NCI-H1930 (cell line): ENCODE measurements at places on chromosomes 3 and 15.

DNA sequence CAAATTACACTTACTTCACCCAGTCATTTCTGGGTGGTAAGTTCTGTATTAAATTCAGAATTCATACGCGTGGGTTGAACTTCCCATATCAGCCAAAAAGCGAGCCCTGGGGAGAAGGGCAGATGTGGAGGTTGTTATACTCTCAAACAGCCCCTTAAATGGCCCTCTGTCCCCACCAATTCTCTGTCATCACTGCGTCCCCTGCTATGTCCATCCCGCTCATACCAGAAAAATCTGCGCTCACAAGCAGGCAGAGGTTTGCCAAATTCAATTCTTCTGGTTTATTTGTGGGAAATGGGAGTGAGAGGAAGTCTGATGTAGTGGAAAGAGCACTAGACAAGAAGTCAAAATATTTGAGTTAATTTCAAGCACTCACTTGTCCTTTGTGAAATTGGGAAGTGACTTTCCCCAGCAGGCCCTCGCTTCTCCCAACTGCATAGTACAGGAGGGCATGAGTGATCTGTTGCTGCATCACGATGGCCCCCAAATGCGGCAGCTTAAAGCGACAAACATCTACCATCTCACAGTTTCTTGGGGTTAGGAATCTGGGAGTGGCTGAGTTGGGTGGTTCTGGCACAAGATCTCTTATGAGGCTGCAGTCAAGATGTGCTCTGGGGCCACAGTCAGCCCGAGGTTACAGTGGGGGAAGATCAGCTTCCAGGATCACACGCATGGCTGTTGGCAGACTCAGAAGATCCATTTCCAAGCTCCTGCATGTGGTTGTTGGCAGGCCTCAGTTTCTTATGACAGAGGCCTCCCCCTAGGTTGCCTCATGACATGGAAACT lies 67.7 kb downstream of the CPN2 start:
- DNase-seq: no peak

- DNase-seq: no peak
Observed at GRCh38 chr3:197197334-197197733, 101.1 kb downstream of the DLG1 start.

DNA sequence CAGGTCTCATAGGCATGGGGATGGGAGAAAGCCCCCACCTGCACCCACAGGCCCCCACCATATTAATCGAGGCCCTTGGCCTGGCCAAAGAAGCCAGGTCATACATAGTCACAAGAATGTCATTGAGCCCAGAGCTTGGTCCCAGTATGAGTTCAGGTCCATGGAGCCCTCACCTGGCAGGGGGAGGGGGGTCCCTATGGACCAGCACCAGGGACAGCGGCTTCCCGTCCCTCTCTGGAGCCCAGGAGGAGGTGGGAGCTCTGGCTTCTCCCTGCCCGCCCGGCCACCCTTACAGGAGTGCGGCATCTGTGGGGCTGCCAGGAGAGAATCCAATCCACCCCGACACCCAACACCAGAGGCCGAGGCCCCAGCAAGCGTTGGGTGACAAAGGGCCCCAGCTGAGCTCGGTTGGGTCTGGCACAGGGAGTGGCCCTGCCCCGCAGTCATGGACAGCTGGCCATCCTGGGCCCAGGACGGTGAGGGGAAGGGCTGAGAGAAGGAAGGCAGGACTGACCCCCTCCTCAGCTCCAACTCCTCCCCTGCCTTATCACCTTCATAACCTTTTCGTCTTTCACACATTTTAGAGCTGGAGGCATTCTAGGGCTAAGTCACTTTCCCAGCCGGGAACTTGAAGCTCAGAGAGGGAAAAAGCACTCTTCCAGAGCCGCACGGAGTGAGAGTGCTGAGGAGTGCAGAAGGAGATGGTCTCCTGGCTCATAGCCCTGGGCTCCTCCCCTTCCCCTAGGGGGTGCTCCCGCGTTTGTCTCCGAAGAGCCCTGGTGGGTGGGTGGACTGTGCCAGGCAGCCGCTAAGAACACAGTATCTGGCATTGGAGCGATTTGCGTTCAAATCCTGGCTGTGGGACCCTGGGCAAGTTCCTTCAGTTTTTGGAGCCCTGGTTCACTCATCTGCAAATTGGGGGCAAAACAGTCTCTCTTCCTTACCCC lies 54.6 kb downstream of the ATP2B2 start:
- no peak for DNase-seq

DNA sequence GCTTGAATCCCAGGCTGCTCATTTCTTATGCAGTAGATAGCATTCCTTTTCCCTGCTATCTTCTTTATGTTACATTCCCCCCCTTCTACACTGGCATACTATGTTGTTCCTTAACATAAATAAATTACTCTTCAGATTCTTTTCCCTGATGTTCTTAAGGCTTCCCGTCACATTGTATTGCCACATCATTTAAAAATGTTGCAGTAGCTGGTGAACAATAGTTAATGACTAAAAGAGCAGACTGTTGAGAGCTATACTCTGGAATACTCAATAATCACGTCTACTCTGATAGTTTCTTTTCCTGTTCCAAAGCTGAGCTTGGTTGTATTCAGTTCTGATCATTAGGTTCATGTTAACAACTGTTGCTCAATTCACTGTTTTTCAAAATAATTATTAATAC lies 219.9 kb downstream of the CHST2 start:
- no peak for DNase-seq

DNA sequence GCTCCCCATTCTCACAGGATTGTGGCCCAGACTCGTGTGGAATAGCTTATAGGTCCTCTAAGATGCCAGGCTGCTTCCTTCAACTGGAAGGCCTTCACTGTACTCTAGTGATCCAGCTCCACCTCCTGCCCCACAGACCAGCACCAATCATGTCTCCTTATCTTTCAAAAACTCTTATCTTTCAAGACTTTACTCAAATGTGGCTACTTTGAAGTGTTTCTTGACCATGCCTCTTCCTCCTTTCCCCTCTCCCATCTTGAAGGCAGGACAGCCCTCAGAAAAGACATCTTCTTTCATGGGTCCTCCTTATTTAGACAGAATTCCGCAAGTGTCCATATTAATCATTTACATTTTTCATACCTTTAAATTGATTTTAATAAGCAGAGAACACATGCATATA lies 142.3 kb downstream of the CHST2 start:
- DNase-seq: no peak
